Right cardiac atrium (tissue), 5 donors: ENCODE measurements at places on chromosomes 7 and 10.

GRCh38 chr7:29879609-29880008, 73.3 kb downstream of the WIPF3 start:
- peak; percentile 69 for DNase-seq

GRCh38 chr10:15813415-15813814, 46.9 kb downstream of the MINDY3 start:
- no peak for DNase-seq

DNA sequence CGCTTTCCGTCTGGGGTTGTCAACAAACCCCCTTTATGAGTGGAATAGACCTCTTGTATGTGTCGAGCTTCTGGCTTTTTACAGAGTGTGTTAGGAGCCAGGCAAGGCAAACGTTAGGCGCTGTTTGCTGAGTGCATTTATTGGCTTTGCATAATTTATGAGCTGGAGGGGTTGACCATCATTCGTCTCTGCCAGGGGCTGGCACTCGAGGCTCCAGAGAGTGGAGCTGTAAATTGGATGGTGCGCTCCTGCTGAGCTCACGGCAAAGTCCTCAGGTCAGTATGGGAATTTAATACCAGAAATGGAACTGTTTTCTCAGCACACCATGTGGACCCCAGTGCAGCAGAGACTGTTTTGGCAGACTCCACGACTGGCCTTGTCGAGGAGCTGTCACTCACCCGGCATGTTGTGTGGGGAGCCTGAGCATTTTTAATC, 699.4 kb upstream of the GALNT17 start:
- DNase-seq: no peak

GRCh38 chr10:28897617-28898464, 220.5 kb downstream of the BAMBI start:
- DNase-seq: peak; percentile 81

- no peak for DNase-seq
These were observed 15.5 kb upstream of the TMEM120A start for GRCh38 chr7:76009672-76010600.

DNA sequence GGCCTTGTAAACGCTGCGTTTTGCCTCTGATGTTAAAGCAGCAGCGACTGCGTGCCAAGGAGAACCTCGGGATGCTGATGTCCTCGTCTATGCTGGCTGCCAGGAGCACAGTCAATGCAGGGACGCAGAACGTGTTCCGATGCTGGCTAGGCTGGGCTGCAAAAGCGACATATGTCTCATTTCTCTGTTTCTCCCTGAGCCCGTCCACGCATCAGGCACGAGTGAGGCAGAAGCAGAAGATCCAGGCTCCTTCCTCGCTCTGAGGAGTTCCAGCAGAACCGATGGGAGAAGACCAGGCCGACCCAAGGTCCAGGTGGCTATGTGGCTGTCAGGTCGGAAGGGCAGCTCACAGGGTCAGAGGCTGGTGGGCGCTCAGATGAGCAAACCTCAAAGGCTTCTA, 3.7 kb upstream of the FOXL3 start:
- DNase-seq: no peak

DNA sequence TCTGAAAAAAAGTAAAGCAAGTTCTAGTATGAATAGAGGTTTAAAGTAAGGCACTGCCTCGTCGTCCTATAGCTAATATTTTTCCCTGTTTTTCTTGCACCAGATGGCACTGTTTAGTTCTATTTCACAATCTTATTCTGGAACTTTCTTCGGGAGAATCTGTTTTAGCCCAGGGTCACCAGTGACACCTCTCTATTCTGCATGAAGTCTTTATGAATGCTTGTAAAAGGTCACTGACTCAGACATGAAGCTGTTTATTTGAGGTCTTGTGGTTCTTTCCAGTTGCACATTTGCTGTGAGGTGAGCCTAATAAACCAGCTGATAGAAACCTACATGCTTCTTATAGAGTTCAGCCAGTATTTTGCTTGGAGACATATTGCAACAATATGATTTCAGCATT, 444.3 kb downstream of the AUTS2 start:
- no peak for DNase-seq

DNA sequence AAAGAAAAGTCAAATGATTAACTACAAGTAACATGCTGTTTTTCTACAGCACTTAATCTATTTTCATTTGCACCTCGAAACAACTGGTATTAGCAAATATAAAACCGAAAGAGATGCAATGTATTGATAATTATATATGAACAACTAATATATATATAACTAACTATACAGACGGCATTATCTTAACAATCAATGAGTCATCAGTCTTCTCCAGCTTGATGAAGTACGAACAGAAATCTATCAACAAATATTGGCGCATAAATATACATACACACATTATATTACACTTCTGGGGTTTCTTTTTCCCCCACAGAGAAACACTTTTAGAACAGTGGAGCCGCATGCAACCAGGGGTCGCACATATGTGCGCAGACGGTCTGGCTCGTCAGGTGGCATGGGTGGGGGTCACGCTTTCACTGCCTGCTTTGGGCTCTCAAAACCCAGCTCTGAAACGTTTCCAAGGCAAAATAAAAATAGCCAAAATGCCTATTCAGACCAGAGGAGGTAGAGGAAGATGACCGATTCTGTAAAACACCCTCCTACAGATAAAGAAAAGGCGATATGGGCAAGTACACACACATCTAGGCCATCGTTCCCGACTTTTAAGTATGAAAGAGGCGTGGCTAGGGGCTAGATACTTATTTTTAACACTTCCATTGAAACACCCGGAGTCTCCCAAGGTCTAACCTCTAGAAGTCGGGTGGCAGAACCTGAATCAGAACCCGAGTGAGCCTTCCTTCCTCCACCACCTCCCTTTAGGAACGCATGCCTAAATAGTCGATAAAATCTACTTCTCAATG, 1.7 kb downstream of the ARHGAP12 start:
- DNase-seq: no peak

- no peak for DNase-seq
These were observed 271.4 kb downstream of the GALNT17 start for GRCh38 chr7:71403202-71403946.

DNA sequence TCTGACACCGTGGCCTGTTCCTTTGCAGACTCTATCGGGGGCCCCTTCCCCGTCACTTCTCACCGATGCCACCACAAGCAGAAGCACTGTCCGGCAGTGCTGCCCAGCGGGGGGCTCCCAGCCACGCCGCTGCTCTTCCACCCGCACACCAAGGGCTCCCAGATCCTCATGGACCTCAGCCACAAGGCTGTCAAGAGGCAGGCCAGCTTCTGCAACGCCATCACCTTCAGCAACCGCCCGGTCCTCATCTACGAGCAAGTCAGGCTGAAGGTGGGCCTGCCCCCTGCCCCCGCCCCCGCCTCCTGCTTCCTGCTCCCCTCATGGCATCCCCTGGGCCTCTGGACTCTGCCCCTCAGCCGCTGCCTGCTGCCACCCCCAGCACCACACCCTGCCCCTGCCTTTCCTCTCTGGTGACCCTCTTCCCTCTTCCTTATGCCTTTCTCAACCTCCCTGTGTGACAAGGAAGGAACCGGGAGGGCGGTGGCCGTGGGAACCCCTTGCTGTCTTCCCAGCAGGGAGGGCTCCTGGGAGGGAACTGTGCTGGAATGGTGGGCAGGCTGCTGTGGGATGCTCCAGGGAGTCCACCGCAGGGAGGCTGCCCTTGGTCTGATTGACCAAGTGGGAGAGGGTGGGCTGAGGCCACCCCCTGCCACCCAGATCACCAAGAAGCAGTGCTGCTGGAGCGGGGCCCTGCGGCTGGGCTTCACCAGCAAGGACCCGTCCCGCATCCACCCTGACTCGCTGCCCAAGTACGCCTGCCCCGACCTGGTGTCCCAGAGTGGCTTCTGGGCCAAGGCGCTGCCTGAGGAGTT, 77.5 kb downstream of the NEURL1 start:
- DNase-seq: no peak

- DNase-seq: no peak
These were observed 51.9 kb upstream of the PRKAR1B start for GRCh38 chr7:778968-779451.
